Cerebellar cortex (tissue), 1 donor: ENCODE measurements at places on chromosomes 13 and 19.

GRCh38 chr13:57632276-57633140, 964 bp downstream of the PCDH17 start:
- DNase-seq: no peak

- no peak for DNase-seq
These were observed 380.9 kb upstream of the HTR2A start for GRCh38 chr13:47277774-47278173.

- no peak for DNase-seq
These were observed 6.7 kb downstream of the VAV1 start for GRCh38 chr19:6779206-6779605.

- DNase-seq: no peak
These were observed 352.6 kb downstream of the TBC1D4 start for GRCh38 chr13:75129331-75129730.

- DNase-seq: no peak
These were observed 216.2 kb downstream of the IRS2 start for GRCh38 chr13:109569958-109570711.

- DNase-seq: no peak
These were observed 73.0 kb downstream of the CYSLTR2 start for GRCh38 chr13:48726711-48727110.

GRCh38 chr13:106702505-106702904, 134.6 kb upstream of the ARGLU1 start:
- DNase-seq: no peak

GRCh38 chr19:41325947-41326706, 16.2 kb downstream of the CCDC97 start:
- no peak for DNase-seq

DNA sequence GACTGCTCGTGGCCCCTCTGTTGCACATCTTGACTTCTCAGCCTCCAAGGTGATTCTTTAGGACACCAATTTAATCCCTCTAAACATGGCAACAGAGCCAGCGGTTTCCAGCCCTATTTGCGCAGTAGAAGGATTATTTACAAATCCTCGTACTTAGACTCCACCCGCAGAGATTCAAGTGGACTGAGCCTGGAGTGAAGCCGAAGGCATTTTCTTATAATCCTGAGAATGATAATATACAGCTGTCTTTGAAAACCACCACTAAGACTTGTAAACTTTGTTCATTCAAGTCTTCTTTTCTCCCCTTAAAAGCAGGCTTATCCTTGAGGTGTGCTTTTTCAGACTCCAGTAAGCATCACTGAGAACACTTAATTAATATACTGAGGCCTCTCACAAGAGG, 4.8 kb upstream of the DPRX start:
- DNase-seq: no peak
